ENCODE measurements at places on chromosomes 13 and 19. TPM values are rescaled to one million over a fixed set of nuclear protein-coding genes. Genes with fewer than 3 reads are reported as not detected.

The OR7C1 gene
- 0.11 TPM for polyA plus RNA-seq

GRCh38 chr13:27008733-27009132 lies 162.9 kb downstream of the USP12 start:
- no peak for DNase-seq

DNA sequence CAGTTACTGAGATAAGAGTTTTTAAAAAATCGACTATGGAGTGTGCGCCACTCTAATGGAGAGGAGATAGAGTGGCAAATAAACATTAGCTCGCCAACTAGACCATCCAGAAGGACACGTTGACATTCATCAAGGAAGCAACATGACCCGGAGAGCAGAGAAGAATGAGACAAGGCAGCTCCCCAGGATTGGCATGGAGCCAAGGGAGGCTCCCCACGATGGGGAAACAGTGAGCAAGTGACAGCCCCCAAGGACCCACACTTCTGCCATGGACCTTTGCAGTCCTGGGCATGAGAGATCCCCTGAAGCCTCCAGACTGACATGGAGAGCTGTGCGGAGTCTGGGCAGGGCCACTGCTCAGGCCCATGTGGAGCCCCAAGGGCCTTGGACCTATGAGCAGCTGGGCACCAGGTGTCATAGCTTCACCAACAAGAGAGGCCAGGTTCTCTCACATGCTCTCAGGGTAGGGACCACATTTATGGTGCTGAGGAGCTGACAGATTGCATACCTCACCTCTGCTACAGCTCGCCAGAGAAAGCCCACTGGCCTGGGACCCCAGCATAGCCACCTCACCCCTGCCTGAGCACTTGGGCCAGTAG lies 6.7 kb downstream of the SIGLEC6 start:
- no peak for DNase-seq

DNA sequence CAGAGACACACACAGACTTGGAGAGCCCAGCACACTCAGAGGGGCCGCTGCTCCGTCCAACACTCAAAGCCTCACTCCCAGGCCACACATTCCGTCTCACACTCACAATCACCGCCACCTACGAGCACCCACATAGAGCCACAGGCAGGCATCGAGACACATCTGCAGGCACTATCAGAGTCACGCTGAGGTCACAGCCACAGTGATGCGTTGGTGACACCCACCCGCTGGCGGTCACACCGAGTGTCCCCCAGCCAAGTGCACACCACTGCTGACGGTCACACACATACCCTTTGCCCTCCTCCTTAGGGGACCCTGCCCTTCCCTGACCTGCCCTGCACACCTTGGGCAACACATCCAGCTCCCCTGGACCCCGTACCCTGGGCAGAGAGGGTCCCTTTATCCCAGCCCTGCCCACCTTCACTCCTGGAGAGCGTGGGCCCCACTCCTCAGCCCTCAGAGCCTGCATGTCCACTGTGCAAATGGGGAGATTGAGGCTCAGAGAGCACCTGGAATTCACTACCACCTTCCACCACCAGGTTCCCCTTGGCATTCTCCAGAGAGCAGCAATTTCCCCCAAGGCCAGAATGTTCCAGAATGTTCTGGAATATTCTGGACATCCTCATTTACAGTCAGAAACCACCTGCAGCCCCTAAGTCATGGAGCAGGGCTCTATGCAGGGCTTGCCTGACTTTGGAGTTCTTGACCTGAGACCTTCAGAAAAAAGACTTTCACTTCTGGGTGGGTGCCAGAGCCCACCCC lies 5.4 kb downstream of the FUT5 start:
- DNase-seq = no peak

DNA sequence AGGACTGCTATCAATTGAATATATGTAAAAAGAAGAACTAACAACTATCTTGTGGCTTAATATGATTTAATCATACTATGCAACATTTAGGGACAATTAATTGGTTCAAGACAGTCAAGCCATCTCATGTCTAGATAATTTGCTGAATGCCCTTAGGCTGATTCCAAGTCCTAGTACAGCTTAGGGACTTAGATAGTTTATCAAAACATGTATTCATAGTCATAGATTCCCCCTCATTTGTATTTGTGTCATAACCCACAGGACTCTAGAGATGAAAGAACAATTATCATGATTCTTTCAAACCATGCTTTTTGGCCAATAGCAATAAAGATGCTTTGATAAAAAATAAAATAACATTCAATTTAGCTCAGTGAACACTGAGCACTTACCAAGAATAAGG lies 607.6 kb downstream of the SLITRK1 start:
- DNase-seq = no peak

DNA sequence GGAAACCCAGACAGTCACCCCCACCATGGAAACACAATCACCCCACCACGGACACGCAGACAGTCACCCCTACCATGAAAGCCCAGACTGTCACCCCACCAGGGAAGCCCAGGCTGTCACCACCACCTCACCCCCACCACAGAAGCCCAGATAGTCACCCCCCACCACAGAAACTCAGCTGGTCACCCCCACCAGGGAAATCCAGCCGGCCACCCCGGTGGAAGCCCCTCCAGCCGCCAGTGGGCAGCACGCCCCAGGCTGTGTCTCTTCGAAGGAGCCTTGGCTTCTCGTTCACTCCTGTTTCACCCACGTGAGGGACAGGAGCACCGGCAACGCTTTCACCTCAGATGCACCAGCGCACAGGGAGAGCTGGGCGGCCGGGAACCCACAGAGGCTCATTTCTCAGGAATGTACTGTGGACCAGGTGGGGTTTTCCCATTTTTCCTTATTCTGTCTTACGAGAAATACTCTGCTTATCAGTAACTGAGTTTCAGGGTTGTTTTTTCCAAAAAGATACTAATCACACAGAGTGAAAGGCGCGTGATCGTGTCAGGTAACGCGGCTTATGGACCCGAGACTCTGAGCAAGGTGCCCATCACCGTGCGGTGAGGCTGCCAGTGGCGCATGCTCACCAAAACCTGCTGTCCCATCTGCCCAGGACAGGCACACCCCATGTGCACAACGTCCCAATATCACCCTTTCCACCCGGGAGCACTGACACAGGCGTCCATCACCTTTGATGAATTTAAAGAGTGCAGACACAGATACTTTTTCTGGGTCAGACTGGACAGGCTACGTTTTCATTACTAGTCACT lies 28.0 kb downstream of the CARS2 start:
- DNase-seq = no peak

- no peak for DNase-seq
Observed at GRCh38 chr19:38055655-38056521, 148.9 kb downstream of the SIPA1L3 start.

DNA sequence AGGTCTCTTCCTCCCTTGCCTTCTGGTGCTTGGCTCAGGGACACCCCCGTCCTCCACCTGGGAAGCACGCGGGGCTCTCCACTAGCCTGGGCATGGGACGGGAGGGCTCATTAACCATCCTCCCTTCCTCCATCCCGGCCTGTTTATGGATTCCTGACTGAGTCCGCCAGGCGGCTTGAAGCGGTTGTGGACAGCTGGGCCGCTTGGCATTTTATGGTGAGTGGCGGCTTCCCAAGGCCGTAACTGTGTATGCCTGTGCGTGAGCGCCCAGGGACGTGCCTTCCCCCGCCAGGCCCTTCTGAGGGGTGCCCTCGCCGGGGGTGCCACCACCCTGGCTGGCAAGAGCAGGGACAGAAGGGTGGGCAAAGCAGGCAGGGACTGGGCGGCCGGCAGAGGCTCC lies 202.8 kb downstream of the URI1 start:
- no peak for DNase-seq

GRCh38 chr13:95636853-95637252 lies 7.7 kb downstream of the DZIP1 start:
- no peak for DNase-seq

DNA sequence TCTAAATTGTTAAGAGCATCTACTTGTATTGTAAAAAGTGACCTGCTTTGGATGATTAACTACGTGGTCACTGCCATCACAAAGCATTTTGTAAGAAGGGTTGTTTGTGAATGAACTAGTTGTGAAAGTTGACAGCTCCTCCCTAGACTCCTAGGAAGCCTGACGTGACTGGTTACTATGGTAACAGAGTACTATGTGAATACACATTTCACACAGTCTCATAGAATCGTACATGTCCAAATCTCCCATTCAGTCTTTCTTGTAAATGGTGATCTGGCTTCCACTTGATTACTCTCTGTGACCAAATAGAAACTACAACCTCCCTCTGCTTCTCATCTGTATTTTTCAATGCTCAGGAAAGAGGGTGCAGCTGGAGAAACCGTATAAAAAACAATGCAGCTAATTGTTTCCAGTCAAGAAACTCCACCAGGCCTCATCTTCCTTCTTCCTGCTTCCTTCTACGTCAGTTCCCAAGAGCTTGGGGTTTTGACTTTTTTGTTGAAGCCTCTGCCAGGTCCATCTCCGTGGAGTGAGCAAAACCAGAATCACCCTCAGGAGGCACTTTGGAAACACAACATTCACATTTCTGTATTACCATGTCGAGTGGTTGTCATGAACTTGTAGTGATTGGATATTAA lies 83.4 kb downstream of the GPC6 start:
- peak; percentile 28 for DNase-seq

DNA sequence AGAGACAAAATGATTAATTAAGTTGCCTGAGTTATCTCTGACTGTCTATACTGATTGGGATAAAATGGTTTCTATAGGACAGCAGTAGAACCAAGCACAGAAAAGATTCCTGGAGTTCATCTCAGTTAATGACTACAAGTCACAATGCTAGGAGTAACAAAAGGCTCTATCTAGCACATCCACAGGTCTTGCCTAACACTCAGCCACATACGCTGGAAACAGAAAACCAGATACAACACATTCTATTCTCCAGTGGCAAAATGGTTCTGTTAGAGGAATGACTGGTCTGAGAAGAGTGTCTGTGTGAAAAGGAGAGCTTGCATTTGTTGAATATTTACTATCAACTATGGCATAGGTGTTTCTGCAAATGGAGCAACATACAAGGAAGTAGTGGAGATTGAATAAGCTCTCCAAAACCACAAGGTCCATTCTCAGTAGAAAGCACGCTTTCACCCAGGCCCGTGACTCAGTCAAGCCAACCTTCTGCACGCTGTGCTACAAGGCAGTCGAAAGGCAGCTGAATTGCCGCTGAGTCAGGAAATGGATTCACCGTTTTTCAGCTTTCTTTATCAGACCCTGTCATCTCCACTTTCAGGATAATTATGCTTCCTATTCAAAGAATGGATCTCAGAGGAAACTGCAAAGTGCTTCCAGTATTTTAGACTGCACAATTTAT lies 761.5 kb downstream of the EFNB2 start:
- no peak for DNase-seq

DNA sequence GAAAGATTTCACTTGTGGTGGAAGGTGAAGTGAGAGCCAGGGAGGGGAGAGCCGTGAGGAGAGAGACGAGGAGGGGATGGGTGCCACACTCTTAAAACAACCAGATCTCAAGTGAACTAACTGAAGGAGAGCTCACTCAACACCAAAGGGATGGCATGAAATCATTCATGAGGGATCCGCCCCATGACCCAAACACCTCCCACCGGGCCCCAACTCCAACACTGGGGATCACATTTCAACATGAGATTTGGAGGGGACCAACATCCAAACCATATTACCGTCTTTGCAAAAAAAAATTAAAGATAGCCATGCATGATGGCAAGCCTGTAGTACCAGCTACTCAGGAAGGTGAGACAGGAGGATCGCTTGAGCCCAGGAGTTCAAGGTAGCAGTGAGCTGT lies 34.9 kb upstream of the POP4 start:
- DNase-seq = no peak

GRCh38 chr13:25879466-25879865 lies 172.3 kb downstream of the SHISA2 start:
- no peak for DNase-seq

GRCh38 chr13:74316547-74316946 lies 182.3 kb upstream of the KLF12 start:
- DNase-seq = no peak

The WDR88 gene
- 1.8 TPM for polyA plus RNA-seq

DNA sequence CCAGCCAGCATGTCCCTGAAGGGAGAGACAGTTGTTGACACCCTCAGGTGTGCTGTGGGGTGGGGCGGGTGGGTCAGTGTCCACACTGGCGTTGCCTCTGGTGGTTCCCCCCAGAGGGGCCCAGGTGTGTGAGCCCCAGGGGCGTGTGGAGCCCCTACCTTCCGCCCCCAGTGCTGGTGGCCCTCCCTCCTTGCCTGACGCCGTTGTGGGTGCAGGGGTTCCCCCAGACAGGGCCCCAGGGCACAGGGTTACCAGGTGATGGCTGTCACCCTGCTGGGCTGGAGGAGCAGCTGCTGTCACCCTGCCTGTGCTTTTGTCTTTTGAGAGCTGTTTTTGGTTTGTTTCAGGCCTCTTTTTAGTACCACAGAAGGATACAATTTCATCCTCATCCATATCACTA lies 27.2 kb downstream of the ATP4B start:
- DNase-seq = no peak

Data from renal pelvis (tissue), 12 donors.